ENCODE measurements at places on chromosomes 1 and 21.

DNA sequence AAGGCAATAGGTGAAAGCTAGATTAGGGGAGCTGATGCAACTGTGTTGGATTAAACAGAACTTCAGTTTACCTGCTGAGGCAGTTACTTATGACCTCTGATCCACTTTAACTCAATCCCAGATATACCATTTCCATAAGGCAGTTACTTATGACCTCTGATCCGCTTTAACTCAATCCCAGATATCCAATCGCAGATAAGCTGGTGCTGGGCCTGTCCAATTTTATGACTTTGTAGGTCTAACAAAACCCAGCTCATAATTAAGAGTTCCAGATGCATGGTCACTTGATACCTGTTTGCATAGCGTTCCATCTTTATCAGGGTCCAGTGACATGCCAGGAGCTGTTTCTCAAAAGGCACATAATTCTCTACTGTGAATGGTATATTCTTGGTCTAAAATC, 396.0 kb downstream of the AGBL4 start:
- DNase-seq, result no peak

GRCh38 chr1:18120638-18121037, 13.0 kb downstream of the IGSF21 start:
- no peak for DNase-seq

- no peak for DNase-seq
These were observed 581.2 kb downstream of the PTPRC start for GRCh38 chr1:199220031-199220430.

- DNase-seq, result no peak
These were observed 1.2 kb upstream of the UBAP2L start for GRCh38 chr1:154219541-154219940.

- no peak for DNase-seq
These were observed 128.8 kb downstream of the PDE4B start for GRCh38 chr1:65921446-65921845.

GRCh38 chr1:165645654-165646366, 14.8 kb downstream of the MGST3 start:
- no peak for DNase-seq

- no peak for DNase-seq
These were observed 149.9 kb upstream of the ZNF648 start for GRCh38 chr1:182211386-182211785.

- DNase-seq, result no peak
These were observed 2.1 kb downstream of the SELENBP1 start for GRCh38 chr1:151370211-151370911.

DNA sequence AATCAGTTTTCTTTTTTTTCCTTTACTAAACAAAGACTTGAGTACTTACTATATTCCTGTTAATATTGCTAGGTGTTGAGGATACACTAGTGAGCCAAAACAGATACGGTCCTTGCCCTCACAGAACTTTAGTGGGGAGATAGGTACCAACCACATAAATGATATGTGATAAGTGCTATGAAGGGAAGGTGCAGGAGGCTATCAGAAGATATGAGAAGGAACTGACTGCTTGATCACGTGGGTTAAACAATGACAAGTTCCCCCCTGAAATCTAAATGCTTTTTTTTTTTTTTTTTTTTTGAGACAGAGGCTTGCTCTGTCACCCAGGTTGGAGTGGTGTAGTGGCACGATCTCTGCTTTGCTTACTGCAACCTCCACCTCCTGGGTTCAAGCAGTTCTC, 25.0 kb downstream of the RBM15 start:
- DNase-seq, result no peak

GRCh38 chr21:45590726-45591618, 48.7 kb upstream of the SLC19A1 start:
- no peak for DNase-seq

GRCh38 chr21:16742131-16742641, 770.7 kb upstream of the CXADR start:
- no peak for DNase-seq

GRCh38 chr1:78145105-78145580, 99.4 kb downstream of the GIPC2 start:
- DNase-seq, result peak; percentile 48

DNA sequence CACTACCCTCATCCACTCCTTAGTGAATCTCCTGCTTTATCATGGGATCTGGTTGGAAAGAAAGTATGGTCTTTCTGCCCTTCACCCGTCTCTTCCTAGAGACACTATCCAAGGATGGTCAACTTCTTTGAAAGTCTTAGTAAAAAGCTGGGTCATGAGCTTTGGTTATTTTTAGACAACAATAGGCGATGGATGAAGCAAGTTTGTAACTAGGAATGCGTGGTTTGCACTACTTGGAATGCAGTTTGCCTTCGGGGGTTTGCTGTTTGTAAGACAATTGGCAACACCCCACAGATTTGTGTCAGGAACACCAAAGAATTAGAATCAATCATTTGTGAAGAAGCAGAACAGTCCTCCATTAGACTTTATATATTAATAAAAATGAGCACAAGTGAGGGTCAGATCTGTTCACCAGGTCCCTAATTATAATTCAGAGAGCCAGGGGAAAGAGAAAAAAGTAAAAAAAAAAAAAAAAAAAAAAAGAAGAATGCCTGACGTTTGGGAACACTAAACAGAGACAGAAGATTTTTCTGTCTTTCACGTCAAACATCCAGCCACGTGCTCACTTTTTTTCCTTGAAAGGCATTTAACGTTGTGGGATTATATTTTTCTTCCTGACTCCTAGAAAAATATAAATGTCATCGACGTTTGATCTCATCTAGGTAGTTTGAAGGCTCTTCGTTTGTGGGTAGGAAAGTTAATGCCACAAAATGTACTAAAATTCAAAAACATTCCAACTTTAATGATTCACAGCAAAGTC, 60.7 kb upstream of the BTG3 start:
- DNase-seq, result no peak

DNA sequence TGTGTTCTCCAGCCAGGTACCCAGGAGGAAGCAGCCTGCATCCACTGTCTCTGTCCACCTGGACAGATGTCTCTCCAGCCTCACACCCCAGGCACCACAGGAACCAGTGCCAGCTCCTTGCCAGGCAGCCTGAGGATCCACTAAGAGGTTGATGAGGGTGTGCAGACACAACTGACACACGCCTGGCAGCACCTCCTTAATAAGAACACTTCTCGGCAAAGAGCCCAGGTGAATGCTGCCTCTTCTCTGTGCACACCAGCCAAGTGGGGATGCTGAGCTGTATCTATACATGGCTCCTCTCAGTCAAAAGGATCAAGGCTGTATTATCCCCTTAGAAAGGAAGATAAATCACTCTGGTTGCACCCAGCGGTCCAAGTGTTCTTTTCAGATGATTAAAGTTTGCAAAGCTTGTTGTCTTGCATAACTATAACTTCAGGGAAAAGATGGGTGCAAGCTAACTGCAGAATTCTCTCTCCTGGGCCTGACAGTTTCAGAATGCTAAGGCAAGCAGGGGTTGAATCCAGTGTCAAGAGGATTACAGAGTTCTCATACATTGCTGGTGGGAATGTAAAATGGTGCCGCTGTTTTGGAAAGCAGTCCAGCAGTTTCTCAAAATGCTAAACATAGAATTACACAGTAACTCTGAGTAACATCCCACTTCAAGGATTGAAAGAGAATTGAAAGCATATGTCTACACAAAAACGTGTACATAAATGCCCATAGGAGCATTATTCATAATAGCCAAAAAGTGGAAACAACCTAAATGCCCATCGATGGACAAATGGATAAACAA, 3.7 kb upstream of the CAPN8 start:
- no peak for DNase-seq

DNA sequence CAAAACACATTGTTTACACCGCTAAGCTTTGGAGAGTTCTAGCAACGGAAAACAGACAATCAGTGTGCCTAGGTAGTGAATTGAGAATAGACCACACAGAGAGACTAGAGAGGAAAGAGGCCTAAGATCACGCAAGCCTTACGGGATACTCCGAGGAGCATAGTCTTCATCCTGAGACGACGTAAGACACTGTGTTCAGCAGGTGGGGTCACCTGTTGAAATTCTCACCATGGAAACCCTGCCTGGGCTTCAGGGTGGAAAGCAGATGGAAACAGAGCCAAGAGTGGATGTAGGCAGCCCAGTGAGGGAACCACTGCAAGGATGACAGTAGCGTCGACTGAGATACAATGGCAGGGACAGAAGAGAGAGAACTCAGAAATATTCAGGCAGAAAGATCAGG, 40.2 kb downstream of the COA6 start:
- no peak for DNase-seq

GRCh38 chr21:33021667-33022066, 4.1 kb upstream of the OLIG2 start:
- DNase-seq, result no peak

DNA sequence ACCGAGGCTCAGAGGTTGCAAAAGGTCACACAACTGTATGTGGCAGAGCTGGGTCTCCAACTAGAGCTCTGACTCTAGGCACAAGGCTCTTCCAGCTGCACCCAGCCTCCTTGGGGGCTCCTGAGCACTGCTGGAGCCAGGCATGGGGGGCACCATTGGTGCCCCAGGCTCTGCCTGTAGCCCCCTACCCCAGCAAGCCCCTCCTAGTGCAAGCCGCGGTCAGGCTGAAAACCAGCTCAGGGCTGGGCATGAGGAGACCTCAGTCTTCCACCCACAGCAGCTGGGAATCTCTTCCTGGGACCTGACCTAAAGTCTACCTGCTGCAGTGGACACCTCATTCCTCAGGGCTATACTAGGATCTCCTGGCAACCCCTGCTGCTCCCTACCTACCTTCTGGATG, 14.6 kb downstream of the TNNT2 start:
- DNase-seq, result no peak

DNA sequence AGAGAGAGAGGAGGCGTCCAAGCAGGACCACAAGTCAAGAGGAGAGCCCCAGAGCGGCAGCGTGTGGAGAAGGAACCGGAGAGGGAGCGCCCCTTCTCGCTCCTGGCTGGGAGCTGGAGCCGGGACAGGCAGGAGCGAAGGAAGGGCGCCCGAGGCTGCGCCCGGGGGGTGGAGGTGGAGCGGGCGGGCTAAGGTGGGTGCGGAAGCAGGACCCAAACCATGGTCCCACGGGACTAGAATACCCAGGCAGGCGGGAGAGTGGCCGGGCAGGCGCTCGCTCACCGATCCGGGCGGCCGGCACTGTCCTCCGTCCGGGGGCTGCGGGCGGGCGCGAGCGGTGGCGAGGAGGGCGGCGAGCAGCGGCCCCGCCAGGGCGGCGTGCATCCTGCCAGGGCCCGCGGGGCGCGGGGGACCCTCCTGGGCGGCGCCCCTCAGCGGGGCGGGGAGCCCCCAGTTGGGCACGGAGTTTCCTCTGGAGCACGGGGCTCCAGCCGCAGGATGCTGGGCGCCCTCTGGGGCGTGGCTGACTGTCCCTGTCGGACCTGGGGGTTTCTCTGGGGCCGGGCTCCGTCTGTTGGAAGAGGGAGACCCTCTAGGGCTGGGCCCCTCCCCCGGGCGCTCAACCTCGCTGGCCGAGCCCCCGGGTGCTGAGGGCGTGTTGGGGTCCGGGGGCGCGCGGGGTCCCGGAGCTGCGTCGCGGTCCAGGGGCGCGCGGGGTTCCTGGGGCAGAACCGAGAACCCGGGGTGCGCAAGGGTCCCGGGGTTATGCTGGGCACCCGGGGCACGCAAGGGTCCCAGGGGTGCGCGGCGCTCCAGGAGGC, 569 bp downstream of the TRABD2B start:
- no peak for DNase-seq

DNA sequence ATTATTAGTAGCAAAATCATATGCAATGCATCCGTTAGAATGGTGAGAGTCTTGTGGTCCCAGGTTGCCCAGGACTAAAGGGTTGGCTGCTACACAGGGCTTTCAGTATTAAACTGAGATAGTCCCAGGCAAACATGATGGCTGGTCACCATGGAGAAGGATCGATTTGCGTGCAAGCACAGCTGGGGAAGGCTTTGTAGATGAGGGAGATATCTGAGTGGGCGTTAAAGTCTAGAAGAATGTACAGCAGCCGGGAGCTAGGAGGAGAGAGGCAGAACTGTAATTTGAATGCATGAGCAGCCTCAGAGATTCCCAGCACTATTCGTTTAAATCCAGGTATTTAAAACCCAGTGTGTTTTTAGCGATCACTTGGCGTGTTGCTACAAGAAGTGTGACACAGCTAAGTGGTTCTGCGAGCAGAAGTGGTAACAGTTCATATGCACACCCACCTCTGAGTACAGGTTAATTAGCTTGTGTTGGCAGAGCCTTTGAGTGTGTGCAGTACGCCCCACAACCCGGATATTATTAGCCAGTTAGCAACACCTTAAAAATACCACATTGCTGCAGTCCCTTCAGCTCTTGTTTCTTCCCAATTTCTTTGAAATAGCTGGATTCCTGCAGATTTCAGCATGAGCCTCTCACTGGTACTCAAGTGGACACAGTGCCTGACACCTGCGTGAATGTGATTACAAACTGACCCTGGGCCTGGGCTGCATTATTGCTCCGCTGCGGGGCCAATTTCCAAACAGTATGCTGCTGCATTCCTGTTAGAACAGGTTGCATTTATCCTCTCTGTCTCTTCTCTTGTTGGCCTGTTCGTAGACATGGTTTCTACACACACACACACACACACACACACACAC, 67.2 kb upstream of the SCAF4 start:
- no peak for DNase-seq

DNA sequence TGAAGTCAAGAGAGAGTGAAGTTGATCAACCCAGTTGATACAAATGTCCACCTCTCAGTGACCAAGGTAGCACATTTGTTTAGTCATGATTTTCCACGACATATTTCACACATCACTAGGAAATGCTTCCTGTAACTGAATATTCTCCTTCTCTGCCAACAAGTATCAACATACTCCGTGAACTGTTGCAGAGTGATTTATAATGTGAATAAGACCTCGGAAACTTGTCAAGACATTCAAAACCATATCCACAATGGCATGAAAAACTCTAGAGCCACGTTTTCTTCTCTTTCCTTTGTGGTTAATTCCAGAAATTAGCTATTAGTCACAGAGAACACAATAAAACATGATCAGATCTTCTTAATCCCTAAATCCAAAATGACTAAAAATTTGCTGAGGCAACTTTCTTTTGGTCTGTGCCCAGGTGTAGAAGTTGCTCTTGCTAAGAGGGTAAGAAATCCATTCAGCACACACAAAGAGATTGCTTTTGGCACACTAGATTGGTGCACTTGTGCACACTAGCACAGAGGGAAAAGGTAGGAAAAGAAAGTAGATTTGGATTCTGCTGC, 244.3 kb upstream of the NRIP1 start:
- no peak for DNase-seq

GRCh38 chr1:153688736-153689328, 10.3 kb downstream of the NPR1 start:
- DNase-seq, result no peak
